ENCODE measurements at places on chromosomes 16 and 17.

GRCh38 chr16:24463196-24463945 is 76.0 kb upstream of the RBBP6 start:
- no peak for DNase-seq

GRCh38 chr16:80610481-80611156 is 69.8 kb downstream of the DYNLRB2 start:
- DNase-seq: no peak

- no peak for DNase-seq
Observed at GRCh38 chr16:15491411-15491810, 57.0 kb downstream of the BMERB1 start.

DNA sequence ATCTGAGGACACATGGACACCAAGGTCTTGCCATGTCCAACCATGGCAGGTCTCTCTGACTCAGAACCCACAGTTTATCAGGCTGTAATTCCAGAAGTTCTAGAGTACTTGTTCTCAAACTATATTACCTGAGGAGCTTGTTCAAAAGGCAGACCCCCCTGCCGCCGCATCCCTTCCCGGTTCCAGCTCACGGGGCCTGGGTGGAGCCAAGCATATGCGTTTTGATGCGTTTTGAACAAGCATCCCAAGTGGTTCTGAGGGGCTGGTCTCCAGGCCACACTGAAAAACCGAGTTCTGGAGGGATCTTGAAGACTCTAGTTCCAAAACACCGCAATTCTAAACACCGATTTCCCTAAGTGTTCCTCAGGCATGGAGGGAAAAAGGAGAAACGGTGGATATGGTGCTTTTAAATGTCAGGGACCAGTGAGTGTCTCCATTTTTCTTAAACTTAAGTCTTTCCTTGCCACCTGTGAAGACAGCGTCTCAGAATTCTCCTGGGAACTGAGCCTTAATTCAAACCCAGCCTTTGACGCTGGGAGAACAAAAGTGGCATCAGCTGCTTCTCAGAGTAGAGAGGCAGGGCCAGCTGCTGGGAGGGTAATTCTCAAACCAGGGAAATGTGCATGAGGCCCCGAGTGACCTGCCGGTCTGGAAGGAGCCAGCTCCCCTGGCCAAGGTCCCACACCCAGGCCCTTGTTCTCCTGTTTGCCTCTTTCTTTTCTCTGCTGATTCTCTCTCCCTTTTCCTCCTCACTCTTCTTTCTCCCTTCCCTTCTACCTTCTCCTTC is 84.4 kb upstream of the PLCG2 start:
- DNase-seq: no peak

- DNase-seq: no peak
Observed at GRCh38 chr17:57016764-57017116, 38.8 kb downstream of the SCPEP1 start.

DNA sequence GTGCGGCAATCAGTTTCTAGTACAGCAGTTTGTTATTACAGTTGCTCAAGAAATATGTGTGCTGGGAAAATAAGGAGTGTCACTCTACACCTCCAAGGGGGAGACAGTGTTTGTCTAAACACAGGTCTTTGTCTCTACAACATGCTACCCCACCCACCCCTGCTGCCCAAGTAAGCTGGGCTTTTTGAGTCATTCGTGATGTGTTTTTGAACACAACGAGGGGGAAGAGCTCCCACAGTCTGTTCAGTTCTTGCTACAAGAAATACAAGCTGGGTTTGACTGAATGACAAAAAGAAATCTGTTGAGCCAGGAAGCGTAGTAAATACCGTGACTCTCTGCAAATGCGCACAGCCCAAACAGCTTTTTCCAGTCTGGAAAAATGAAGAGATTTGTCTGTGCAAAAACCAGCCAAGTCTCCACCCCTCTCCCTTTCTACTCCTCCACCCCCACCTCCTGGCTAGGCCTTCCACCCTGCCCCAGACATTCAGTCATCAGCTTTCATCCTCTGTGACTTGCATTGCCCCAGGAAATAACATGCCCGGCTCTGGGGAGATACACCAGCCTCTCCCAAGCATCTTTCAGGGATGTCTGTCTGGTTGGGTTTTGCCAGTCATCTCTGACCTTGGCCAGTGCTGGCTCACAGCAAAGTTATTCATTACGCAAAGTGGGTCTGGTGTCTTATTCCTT is 25.7 kb downstream of the CHD9 start:
- DNase-seq: no peak

GRCh38 chr17:78449983-78450595 is 71.6 kb downstream of the PGS1 start:
- no peak for DNase-seq

- DNase-seq: no peak
Observed at GRCh38 chr17:7559320-7560171, 996 bp downstream of the TNFSF13 start.

DNA sequence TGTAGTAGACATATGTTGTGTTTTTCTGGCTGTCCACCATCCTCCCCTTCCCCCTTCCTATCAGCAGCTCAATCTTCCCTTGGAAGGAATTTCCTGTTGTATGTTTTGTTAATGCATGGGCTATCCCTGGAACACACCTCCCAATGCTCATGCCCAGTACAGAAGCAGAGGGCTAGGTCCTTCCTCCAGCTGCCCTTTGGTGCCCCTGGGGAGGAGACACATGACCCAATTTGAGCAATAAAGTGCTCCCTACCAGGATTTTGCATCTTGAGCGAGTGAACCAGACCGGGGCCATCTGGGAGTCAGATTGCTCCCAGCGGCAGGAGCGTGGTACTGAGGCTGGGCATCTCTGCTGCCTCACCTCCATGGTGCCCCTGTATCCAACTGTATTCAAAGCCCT is 141.5 kb upstream of the MED13 start:
- DNase-seq: no peak

DNA sequence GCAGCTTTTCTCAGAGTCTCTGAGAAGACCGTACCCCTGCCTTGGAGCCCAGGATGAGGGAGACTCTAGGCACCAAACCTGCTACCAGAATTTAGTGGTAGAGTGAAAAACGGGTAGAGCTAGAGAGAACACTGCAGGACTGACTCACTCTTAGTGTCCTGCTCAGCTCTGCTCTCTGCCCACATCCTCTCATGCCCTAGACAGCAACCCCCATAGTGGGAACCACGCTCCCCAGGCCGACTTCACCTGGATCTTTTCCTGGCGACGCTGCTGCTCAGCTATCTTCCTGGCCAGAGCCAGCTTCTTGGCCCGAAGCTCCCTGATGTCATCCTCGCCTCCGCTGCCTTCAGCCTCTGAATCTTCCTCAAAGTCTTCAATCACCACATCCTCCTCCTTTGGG is 26.7 kb downstream of the HIC1 start:
- no peak for DNase-seq

GRCh38 chr16:2845116-2845515 is 12.9 kb downstream of the PRSS22 start:
- DNase-seq: no peak

DNA sequence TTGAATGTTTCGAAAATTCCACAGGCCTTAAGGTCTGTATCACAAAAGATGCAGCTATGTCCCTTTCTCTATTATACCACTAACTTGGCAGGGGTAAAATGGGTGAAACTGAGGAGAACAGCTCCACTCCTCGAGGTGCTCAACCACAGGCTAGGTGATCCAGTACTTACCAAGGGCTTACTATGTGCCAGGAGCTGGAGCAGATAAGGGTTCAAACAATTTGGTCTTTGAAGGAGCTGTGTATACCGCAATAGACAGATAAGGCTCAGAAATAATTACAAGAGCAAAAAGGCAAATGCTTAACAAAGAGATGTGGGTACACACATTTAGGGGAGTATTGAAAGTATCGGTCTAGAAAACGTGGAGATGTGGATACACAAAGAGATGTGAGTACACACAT is 1.5 kb downstream of the XPO6 start:
- DNase-seq: no peak

- DNase-seq: no peak
Observed at GRCh38 chr16:54927125-54928015, 3.3 kb upstream of the IRX5 start.

DNA sequence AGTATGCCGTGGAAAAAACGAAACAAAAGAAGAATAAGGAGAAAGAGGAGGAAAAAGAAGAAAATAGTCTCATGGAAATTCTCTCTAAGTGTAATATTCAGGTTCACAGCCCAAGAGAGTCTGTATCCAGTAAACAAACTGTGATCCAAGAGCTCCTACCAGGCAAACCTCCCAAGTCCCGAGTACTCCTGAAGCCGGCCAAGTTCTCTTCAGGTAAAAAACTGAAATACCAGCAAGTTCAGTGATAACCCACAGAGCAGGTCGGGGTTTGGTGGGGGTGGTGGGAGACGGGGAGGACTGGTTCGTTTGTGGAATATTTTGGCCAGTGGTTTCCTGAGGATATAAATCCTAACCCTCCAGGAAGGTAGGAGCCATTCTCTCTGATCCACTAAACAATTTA is 8.5 kb upstream of the TVP23B start:
- DNase-seq: no peak

GRCh38 chr17:81189670-81190530 is 23.9 kb upstream of the AATK start:
- no peak for DNase-seq

DNA sequence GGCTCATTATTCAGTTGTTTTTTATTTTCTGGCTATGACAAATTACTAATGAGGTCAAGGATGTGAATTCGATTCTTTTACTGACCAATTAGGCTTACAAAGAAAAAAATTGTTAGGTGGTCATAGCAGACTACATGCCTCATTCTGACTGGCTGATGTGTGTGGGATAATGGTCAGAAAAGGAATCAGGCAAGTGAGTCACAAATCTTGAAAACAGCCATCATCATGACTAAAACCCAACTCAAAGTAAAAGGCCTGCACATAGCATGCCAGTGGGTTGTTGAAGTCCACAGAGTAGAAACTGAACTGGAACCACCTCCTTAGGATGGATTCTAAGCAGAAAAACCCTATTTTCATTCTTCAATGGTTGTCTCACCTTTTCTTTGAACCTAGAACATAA is 8.6 kb downstream of the RPGRIP1L start:
- no peak for DNase-seq

DNA sequence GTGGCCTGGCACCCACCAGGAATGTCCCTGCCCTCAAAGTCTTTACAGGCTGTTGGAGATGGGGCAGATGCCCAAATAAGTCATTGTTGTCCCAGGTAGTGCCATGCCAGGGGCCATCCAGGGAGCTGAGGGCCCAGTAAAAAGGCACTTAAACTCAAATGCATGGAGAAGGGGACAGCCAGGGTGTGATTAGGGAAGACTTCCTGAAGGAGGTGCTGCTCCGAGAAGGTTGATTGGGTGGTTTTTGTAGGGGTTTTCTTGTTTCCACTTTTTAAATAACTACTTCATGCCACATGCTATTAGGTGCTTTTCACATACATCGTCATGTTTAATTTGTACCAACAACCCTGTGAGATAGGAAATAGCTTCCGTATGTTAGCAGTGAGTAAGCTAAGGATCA is 66.9 kb downstream of the RAI1 start:
- no peak for DNase-seq

- no peak for DNase-seq
Observed at GRCh38 chr16:3797473-3797872, 80.1 kb upstream of the TRAP1 start.

DNA sequence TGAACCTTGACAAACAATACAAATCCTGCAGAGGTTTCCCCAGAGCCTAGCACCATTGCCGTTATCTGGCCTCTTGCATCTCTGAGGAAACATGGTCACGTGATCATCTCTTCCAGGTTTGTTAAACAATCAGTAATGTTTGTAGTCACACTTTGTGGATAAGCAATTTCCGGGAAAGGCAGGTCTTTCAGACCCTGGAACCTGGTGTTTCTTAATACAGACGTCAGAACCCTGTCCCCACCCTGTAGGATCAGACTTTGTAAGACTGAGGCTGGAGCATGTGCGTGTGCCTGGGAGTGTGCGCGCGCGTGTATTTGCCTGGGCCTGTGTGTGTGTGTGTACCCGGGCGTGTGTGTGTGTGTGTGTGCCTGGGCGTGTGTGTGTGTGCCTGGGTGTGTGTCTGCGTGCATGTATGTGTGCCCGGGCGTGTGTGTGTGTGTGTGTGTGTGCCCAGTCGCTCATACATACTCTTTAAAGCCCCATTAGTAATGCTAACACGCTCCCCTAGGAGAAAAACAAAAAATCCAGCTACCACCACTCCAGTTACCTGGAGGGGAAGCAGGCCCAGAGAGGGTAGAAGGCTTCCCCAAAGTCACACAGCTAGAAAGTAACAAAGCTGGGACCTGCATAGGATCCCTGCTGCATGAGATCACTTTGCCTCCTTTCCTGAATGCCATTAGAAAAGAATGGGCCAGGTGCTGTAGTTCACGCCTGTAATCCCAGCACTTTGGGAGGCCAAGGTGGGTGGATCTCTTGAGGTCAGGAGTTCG is 5.3 kb downstream of the CTNS start:
- no peak for DNase-seq

GRCh38 chr17:4607261-4607741 is 23.0 kb downstream of the SMTNL2 start:
- DNase-seq: no peak

Measured in stimulated activated CD4-positive, alpha-beta T cell treated with anti-CD3 and anti-CD28 coated beads, Interleukin-15, amount 100 ng/mL, for 48 hours (primary cell).